ENCODE measurements at places on chromosomes 7 and 10.

GRCh38 chr7:98456866-98457265, 56.0 kb upstream of the BAIAP2L1 start:
- no peak for DNase-seq

GRCh38 chr7:51366930-51367613, 50.5 kb upstream of the COBL start:
- peak; percentile 51 for DNase-seq

GRCh38 chr10:24556750-24557742, 166.6 kb downstream of the ARHGAP21 start:
- peak; percentile 84 for DNase-seq

- DNase-seq: no peak
Measured at GRCh38 chr10:83037653-83038052, 1101.7 kb upstream of the GHITM start.

GRCh38 chr7:3158341-3158760, 114.7 kb upstream of the CARD11 start:
- DNase-seq: no peak

GRCh38 chr7:45343746-45344145, 186.2 kb downstream of the RAMP3 start:
- DNase-seq: no peak

DNA sequence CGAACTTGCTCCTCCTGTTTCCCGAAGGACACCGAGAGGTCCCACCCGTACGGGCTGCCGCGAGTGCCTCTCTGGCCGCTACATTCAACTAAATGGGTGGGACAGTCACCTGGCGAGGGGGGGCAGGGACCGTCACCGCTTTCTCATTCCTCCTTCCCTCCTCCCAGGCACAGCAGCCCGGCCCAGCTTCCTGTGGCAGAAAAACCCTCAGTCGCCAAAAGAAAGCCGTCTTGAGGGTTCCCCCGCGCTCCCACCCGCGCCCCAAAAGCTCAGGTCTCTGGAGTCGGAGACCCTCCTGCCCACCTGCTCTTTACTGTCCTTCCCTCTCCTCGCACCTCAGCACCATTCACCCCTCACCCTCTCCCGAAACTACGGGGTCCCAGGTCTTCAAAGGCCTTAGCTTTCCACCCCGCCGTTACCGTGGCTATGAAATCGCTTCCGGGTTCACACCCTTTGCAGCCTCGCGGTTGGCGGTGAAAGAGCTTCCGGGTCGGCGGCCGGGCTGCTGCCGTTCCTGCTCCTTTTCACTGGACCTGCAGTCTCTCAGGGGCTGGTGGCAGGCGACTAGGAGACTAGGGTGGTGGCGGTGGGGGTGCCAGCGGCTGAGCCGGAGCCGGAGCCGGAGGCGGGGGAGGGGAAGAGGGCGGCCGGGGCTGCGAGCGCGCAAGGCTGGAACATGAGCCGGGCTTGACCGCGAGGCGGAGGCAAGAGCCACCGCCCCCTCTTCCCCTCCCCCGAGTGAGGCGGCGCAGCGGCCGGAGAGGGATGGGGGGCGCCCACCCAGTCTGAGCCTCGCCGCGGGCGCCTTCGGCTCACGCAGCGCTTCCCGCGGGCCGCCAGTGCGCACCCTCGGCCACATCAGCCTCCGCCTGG, at the start of the genes ANKIB1 and KRIT1:
Gene ANKIB1 (plus strand): TSS at position 488 of the 873 bp plus-strand sequence. CDS start 49,005 bp downstream, outside the sequence.
Gene KRIT1 (minus strand): TSS at position 428 of the 873 bp plus-strand sequence. CDS start 3,779 bp downstream, outside the sequence.
- peak; percentile 78 for DNase-seq

GRCh38 chr10:9009505-9009904, 955.0 kb downstream of the GATA3 start:
- peak; percentile 37 for DNase-seq

DNA sequence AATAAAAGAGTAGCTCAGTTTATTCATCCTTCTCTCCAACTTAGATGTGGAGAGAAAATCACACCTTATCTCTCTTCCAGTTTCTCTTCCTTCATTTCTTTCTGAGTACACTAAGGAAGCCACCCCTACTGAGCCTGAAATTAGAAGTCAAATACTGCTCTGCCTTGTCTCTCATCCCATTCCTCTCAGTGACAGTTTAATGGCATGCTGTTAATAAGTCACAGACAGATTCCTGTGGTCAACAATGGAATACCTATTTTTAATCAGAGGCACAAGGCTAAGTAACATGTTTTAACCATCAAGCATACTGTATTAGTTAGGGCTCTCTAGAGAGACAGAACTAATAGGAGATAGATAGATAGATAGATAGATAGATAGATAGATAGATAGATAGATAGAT, 253.2 kb downstream of the HTR7 start:
- DNase-seq: no peak

DNA sequence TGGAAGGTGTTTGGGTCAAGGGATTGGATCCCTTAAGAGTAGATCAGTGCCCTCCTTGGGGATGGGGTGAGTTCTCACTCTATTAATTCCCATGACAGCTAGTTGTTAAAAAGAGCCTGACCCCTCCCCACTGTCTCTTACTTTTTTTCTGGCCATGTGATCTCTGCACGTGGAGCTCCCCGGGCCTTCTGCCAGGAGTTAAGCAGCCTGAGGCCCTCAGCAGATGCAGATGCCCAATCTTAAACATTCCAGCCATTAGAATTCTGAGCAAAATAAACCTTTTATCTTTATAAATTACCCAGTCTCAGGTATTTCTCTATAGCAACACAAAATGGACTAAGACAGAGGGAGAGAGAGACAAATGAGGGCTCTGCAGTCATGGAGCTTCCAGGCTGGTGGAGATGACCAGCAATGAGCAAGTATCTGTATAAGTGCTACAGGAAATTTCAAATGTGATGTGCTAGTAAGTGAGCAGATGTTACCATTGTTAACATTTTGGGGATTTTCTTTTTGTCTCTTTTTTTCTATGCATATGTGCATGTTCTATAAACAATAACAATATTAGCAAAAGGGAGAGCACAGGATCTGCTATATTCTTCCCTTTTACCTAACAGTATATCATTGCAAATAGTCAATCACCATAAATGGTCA, 26.7 kb downstream of the PLPP4 start:
- no peak for DNase-seq

DNA sequence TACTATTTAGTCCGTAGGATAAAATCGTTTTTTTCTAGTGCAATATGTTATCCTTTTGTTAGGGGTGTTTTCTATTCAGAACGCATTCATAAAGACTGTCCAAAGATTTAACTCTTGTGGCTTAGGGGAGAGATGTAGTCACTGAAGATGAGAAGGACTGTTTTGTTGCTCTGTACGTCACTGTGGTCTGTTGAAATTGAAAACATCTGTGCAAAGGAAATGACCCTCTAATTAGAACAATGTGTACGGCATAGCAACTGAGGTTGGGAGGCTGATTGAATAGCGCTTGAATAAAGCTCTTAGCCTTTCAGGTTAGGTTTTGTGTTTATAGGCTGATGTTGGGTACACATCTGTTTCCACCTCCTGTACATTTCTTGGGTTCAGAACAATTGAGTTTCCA, 453.4 kb upstream of the AKR1E2 start:
- peak; percentile 100 for DNase-seq

DNA sequence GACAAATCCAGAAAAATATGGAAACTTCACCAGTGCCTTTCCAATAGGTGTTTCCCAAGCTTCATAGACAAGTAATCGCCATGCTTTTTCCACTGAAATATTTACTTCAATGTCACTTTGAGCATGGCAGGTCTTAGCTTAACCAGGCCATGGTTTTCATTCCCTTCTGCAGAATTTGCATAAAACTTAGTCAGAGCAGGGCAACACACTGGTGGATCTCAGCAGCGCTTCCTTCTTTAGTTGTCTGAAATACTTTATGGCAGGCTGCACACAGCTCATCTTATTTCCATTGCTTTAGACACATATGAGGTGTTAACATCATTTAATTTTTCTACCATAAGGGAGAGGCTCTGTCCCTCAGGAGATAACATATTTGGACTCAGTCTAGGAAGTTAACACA, 102.9 kb upstream of the AHR start:
- DNase-seq: no peak

GRCh38 chr7:22698767-22699166, 28.2 kb upstream of the IL6 start:
- DNase-seq: no peak

GRCh38 chr10:62972103-62972502, 155.9 kb upstream of the EGR2 start:
- peak; percentile 63 for DNase-seq

DNA sequence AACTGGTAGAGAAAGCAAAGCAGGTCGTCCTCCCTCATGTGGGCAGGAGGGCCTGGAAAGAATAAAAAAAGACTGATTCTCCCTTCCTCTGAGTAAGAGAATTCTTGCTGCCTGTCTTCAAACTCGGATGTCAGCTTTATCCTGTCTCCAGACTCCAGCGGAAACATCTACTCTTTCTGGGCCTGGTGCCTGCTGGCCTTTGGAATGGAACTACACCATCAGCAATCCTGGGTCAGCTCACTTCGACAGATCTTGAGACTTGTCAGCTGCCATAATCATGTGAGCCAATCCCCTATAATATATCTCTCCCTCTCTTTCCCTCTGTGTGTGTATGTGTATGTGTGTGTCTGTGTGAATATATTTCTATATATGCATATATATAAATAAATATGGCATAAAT, 411.0 kb upstream of the DPP6 start:
- no peak for DNase-seq

DNA sequence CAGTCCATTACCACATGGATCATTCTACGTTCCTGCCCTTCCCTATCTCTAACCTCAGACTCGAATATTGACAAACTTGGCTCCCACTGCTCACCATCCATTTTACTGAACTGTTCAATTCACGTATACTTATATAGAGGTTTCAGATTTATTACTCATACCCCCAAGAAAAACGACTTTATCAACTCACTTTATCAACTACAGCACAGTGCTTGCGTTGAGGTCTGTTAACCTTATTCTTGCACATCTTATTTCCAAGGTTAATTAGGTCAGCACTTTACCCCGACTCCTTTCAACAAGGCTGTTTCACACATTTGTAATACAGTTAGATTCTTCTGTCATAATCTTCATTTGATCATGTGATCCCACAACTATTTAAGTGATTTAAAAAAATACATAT, 162.3 kb upstream of the AHR start:
- no peak for DNase-seq

GRCh38 chr10:73744664-73744975, 448 bp downstream of the SEC24C start:
- peak; percentile 64 for DNase-seq

GRCh38 chr10:26831936-26832335, 28.8 kb downstream of the ABI1 start:
- DNase-seq: peak; percentile 29

DNA sequence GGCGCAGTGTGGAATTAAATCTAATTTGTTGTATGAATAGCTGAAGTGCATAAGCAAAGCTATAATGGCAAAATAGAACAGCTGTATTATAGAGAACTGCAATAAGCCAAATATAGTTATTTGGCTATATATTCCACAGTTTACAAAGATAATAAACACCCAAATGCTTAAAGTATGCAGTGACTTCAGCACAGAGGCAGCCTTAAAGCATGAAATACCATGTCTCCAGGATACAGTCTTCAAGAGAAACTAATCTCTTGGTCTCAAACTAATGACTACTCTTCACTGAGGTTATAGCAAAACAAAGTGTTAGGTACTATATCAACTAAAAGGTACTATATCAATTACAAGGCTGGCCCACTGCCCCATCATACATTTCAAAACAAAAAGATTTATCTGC, 48.0 kb downstream of the NT5C2 start:
- peak; percentile 71 for DNase-seq

DNA sequence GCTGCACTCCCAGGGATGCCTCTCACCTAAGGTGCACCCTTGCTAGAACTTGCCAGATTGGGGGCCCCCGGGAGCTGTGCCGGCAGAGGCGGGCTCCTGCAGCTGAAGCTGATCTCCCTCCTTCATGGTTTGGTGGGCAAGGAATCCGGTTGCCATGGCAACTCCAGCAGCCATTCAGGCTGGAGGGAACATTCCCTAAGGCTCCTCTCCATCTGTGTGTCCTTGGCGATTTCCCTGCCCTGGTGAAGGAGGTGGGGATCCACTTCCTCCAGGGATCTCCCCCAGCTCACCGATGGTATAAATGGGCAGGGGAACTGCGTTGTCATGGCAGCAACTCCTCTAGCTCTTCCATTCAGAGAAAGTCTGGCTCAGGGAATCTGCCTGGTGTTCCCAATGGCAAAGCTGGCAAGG, 49.6 kb upstream of the GPR158 start:
- no peak for DNase-seq

DNA sequence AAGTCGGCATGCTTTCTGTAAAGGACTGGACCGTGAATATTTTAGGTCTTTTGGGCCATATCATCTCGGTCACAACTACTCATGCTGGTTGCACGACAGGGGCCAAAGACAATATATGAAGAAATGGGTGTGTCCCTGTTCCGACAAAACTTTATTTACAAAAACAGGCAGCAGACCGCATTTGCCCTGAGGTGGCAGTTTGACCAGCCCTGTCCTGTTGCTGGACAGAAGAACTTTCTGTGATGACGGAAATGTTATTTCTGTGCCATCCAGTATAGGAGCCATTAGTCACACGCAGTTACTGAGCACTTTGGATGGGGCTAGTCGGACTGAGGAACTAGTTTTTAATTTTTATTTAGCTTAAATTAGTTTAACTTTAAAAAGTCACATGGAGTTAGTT, 112.8 kb upstream of the CARD11 start:
- no peak for DNase-seq

- peak; percentile 36 for DNase-seq
Measured at GRCh38 chr7:17184805-17185689, 113.4 kb upstream of the AHR start.

- no peak for DNase-seq
Measured at GRCh38 chr7:86448856-86449255, 194.9 kb upstream of the GRM3 start.

DNA sequence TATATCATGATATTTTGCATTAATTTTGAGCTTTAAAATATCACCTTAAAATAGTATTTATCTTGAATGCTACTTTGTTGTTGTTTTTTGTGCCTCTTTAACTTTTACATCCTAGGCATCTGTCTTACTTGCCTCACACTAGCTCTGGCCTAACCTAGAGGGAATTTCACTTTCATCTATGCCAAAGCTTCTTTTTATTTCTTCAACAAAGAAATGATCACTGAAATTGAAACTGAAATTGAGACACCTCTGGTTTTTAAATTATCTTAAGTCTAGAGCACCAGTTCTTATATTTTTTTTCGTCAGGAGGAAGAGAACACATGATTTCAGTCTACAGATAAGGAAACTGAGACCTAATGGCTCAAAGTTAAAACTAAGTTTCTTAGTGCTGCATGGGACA, 3.5 kb upstream of the SCIN start:
- no peak for DNase-seq

- peak; percentile 29 for DNase-seq
Measured at GRCh38 chr7:150322833-150323681, at the start of the genes ACTR3C and LRRC61. ACTR3C (minus strand) TSS chr7:150323545; CDS start chr7:150295296, 28,249 bp downstream. LRRC61 (plus strand) TSS chr7:150323355; CDS start chr7:150336862, 13,507 bp downstream.

GRCh38 chr7:7274782-7275181, 92.4 kb downstream of the C1GALT1 start:
- peak; percentile 7 for DNase-seq

GRCh38 chr7:154729056-154729455, 273.9 kb downstream of the PAXIP1 start:
- no peak for DNase-seq

GRCh38 chr7:143422033-143422432, 13.4 kb upstream of the EPHA1 start:
- DNase-seq: no peak

GRCh38 chr10:43131906-43132305, 6.3 kb upstream of the CSGALNACT2 start:
- no peak for DNase-seq
